Amygdala (tissue), 56 donors: ENCODE measurements at places on chromosomes 12 and 14.

DNA sequence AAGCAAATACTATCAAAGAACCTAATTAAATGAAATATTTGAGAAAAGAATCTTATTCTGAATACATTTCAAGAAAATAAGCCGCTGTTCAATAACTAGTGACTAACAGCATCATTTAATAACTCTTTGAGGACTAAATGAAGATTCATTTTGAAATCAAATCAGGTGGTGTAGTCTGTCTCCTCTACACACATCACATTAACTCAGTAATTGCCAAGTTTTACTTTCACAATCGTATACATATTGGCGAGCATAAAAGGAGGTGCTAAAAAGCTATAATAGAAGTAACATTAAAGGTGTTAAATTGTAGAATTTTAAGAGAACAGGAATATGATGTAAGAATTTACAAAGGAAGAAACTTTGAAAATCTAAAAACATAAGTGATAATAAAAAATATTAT, 185.1 kb downstream of the MDGA2 start:
- DNase-seq, result no peak

DNA sequence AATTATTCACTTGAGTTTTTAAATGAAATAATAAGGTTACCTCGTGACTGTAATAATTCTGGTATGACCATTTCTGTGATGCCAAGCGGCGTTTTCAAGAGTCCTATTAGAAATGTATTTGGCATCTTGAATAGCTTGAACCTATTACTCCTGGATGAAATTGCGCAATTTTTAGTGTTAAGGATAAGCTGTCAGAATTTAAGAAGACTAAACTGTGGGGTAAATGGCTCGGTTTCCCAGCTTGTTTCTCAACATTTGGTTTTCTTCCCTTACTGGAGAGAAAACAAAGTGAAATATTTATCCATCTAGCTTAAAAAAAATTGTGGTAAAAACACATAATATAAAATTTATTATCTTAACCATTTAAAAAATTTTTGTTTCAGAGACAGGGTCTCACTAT, 26.8 kb downstream of the PCNX1 start:
- DNase-seq, result no peak

- no peak for DNase-seq
These were observed 15.3 kb downstream of the SPIC start for GRCh38 chr12:101490286-101490920.

DNA sequence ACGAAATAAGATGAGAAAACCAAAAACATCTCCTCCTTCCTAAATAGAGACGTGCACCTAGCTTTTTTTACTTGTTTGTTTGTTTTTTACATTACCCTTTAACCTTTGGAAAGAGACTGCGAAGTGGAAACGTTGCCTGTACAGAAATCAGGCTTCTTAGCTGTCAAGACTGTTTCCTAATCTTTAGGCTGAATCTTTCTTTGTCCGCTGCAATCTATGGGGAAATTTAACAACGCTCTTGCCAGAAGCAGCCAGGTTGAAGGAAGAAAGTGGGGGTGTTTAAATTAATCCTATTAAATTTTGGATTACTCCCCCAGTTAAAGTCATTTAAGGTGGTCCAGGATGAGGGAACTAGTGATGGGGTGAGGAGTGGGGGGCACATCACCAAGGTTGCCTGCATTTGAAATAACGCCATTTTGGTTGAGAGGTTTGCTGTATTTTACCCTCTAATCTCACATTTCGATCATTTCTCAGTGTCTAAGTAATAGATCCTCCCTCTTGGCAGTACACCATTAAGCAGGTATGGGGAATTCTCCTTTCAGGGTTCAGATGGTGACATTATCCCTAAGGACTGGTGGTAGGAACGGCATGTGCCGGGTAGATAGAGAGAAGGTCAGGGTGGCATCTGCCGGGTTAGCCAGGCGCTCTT, 2.6 kb downstream of the FLRT2 start:
- DNase-seq, result no peak

- DNase-seq, result no peak
These were observed 370.9 kb downstream of the TMEM132D start for GRCh38 chr12:129532707-129533499.

DNA sequence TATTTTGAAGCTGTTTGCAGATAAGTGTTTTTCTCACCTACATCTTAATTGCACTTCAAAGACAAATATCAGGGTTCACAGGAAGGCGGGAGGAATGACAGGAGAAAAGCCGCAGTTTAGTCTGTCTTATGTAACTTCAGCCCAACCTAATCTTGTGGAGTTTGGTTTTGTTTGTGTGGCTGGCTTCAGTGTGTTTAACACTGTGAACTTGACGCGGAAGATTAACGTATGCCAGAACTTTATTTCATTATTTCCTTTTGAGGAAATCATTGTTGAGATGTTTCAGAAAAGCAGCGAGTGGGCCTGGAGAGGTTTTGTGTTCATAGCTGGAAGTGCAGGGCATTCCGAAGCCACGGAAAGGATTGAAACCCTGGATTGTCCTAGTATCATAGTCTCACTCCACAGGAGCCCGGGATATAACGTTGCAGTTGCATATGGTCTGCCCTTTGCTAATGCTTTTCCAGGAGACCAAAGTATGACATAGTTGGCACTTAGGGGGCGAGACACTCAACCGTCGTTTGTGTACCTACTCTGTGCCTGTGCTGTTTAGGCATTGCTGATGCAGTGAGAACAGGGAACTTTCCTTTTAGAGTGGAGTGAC, 2.0 kb downstream of the PELI2 start:
- DNase-seq, result no peak

GRCh38 chr12:132620113-132620898, 1.7 kb downstream of the P2RX2 start:
- no peak for DNase-seq

GRCh38 chr14:91300957-91301356, 56.5 kb upstream of the GPR68 start:
- no peak for DNase-seq

DNA sequence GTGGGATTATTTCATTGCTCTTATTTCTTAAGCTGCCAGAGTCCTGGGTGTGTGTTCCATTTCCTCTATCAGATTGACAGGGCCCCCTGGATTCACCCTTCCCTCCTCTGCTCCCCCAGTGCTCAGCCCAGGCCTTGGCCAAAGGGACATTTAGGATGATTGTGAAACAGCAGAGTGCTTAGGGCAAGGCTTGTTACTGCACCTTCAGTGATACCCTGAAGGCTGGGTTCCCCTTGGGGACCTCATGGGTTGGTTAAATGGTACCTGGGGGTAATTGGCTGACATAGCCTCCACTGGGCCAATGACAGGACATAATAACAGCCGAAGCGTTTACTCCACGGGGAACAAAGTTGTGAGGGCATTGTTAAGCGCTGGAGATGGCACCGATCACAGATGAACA, 1.3 kb upstream of the KRT72 start:
- DNase-seq, result no peak

DNA sequence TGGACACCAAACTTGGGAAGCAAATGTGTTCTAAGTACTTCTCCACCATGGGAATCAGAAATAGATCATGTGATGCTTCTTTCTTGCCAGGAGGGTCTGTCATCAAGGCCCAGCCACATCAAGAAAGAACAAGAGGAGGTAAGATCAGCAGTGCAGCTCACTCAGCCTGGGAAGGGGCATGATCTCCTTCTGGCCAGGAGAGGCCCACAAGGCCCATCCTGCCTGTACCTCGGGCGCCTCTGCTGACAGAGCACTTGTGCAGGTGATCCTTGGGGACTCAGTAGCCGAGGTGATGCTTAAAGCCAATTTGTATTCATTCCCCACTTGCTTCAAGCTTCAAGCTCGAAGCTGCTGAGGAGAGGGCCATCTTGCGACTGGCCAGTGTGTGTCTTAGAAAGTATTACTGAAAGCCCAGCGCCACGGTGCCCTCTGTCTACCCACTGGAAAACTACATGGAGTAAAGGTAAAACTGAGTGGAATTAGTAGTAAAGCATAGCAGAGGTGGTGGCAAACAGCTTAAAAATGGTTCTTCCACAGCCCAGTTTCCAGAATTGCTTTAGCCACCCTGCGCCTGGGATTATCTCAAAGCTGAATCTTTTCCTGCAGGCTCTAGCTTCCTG, 26.2 kb downstream of the RTRAF start:
- DNase-seq, result no peak
